ENCODE measurements at places on chromosomes 12 and 14.

DNA sequence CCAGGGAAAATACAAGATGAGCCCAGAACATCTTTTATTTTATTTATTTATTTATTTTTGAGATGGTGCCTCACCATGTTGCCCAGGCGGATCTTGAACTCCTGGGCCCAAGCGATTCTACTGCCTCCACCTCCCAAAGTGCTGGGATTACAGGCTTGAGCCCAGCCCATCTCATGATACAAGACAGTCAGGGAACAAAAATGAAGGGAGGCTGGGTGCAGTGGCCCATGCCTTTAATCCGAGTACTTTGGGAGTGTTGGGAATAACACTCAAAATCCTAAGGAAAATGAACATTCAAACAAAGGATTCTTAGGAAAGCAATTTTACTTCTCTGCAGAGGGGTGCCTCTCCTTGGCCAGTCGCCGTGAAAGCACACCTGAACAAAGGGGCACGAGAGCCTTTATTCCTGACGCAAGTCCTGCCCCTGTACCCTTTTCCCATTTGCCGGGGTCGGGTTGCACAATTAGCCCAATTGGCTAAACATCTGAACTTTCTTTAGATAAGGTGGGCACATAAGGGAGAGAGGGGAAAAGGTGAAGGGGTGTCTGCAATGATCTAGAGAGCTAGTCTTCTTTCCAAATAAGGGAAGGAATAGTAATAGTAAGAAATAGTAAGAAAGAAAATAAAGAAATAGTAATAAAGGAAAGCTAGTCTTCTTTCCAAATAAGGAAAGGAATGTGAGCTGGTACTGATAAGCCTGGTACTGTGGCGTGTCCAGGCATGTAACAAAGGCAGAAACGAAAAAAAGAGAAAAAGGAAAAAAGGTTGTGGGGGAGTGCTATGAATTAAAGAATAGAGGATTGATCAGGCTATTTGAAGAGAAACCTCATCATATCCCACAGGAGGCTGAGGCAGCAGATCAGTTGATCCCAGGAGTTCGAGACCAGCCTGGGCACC lies 13.4 kb downstream of the NCAPD2 start:
- no peak for DNase-seq

GRCh38 chr12:2795291-2796186 lies 769 bp downstream of the FKBP4 start:
- DNase-seq: no peak

DNA sequence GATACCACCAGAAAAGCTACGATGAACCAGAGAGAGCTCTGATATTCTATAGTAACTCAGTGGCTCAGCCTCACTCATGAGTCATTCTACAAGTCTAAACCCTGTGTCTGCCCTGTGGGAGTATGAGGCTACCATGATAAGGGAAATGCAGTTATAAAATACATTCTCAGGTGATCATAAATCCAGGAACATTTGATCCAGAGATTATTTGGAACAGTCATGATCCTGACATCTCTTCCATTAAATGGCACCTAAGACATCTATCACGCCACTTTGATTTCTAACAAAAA lies 202.6 kb upstream of the RASSF8 start:
- no peak for DNase-seq

- DNase-seq: no peak
Measured at GRCh38 chr14:94635154-94635553, 23.0 kb downstream of the SERPINA3 start.

- DNase-seq: no peak
Measured at GRCh38 chr14:51367600-51367931, 127.5 kb downstream of the TMX1 start.

- DNase-seq: no peak
Measured at GRCh38 chr12:130644146-130644545, 72.0 kb downstream of the RIMBP2 start.

GRCh38 chr12:67957383-67957782 lies 31.9 kb upstream of the IFNG-AS1 start:
- no peak for DNase-seq

DNA sequence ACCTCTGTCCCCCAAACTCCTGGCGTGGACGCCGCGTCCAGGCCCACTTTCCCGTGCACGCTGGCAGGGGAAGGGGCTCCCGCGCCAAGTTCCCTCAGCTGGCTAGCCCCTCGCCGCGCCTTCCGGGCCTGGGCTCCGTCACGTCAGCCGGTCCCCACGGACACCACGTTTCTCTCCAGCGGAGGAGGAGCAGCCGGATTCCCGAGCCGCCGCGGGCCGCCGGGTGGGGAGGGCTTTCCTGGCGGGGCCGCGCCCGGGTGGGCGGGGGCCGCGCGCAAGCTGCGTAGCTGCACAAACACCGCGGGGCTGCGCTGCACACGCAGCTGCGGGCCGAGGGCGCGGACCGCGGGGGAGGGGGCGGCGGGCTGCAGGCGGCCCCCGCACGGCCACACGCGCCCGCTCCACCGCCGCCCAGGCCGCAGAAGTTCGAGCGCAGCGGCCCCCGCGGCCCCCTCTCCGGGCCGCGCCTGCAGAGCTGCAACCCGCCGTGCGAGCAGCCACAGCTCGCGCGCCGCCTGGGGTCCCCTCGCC lies 45.1 kb upstream of the PNMA1 start:
- no peak for DNase-seq

DNA sequence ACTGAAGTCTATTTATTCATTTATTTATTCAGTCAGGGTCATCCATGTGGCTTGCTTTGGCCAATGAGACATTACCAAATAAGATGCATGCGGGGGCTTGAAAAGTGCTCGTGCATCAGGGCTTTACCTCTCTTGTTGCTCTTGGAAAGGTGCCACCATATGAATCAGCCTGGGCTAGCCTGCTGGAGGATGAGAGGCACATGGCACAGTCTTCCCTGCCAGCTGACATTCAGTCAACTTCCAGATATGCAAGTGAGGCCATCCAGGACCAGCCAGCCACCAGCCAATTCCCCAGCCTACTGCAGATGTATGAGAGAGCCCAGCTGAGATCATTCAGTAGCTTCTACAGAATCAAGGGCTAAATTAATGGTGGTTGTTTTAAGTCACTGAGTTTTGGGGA lies 105.2 kb upstream of the RPH3A start:
- DNase-seq: no peak

DNA sequence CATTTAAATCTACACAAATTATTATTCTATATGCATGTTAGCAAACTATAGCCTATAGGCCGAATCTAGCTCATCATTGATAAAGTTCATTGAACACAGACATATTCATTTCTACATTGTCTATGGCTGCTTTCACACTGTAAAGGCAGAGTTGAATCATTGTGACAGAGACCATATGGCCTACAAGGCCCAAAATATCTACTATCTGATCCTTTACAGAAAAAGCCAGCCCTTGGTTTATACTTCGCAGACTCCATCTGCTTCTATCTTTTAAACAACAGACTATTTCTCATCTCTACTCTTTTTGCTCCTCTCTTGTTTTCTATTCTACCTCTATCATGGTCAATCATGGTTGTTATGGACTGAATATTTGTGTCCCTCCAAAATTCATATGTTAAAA lies 190.7 kb downstream of the EXOC5 start:
- no peak for DNase-seq

GRCh38 chr14:94164685-94165431 lies 9.3 kb upstream of the PPP4R4 start:
- DNase-seq: no peak

GRCh38 chr14:104319491-104320241 lies 181.3 kb downstream of the KIF26A start:
- DNase-seq: no peak

DNA sequence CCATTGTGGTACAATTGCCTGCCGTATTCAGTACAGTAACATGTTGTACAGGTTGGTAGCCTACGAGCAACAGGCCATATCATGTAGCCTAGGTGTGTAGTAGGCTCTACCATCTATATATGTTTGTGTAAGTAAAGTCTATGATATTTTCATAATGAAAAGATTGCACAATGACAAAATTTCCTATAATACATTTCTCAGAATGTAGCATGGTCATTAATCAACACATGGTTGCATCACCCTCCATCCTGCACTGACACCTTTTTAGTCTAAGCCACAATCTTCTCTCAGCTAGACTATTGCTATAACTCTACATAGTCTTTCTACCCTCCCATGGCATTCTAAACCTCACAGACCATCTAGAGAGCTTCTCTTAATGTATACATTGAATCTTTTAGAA lies 158.5 kb upstream of the HMGA2 start:
- DNase-seq: no peak

- DNase-seq: no peak
Measured at GRCh38 chr12:121812921-121813896, 9.4 kb downstream of the SETD1B start.

GRCh38 chr12:48023386-48023785 lies 19.1 kb upstream of the COL2A1 start:
- no peak for DNase-seq

DNA sequence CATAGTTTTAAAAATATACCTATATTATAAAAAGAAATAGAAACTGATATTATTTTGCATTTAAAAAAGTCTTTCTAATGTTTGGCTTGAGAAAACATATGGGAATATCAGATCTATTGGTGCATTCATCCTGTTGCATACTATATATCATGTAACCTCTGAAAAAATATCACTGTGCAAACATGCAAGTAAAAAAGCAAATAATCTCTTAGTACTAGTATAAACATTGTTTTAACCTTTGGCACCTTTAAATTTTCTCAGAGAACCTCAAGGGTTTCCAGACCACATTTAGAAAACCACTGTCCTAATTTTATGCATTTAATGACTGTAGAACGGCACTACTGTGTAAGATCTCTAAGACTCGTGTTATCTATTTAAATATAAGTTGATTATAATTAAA lies 416.8 kb downstream of the LRFN5 start:
- DNase-seq: no peak

GRCh38 chr12:5733136-5733755 lies 211.8 kb downstream of the ANO2 start:
- no peak for DNase-seq

- no peak for DNase-seq
Measured at GRCh38 chr12:62931477-62931876, 3.5 kb downstream of the PPM1H start.

- DNase-seq: no peak
Measured at GRCh38 chr12:80837342-80837978, 100.3 kb downstream of the LIN7A start.

DNA sequence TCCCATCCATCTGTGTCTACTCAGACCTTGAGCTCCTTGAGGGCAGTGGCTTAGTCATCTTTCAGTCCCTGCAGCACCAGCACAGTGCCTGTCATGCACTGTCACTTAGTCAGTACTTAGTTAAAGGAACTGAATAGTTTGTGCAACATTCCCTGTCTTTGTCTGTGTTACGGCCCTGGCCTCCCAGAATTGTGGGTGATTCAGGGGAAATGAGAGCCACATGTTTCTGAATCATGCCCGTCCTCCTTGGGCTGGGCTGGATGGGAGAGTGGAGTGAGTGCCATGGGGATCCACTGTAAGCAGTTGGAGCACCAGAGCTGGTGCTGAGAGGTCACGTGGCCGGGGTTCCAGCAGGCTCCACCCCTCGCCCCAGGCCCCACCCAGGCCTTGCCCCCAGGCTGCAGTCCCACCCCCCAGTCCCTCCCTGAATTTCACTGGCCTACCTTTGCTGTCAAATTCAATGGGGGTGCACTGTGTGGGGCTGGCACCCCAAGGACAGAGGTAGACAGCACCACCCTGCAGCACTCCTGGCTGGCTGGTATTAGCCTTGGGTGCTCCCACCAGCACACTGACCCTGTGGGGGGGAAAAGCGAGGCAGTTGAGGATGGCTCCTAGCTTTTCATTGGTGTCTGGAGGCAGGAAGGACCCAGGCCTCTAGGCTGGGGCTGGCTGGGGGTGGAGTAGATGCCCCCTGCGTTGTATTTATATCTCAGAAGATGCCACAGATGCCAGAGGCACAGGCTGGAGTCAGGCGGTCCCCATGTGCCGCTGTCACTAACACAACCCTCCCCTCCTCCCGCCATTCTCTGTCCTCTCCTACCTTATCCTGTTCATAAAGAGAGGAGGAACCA lies 7.5 kb downstream of the ITGA5 start:
- DNase-seq: no peak

GRCh38 chr12:82745063-82745674 lies 58.5 kb downstream of the TMTC2 start:
- no peak for DNase-seq

GRCh38 chr12:81668475-81668874 lies 90.7 kb downstream of the PPFIA2 start:
- DNase-seq: no peak

DNA sequence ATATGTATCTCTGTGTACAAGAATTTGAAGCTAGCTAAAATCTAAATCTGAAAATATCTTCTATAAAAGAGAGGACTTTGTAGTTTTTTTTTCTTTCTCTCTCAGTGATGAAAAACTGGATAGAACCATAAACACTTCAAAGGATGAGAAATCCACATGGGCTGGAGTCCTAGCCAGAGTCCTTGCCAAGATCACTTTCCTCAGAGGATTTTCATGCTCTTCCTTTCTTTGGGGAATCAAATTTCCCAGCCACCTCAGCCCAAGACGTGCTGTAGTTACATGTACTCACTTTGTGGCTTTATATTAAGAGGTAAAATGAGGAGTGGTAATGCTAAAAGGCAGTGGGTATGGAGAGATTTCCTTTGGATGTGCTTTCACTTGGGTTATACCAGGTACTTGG lies 110.3 kb downstream of the SLC38A1 start:
- no peak for DNase-seq

GRCh38 chr12:90010089-90010488 lies 301.5 kb upstream of the ATP2B1 start:
- no peak for DNase-seq

DNA sequence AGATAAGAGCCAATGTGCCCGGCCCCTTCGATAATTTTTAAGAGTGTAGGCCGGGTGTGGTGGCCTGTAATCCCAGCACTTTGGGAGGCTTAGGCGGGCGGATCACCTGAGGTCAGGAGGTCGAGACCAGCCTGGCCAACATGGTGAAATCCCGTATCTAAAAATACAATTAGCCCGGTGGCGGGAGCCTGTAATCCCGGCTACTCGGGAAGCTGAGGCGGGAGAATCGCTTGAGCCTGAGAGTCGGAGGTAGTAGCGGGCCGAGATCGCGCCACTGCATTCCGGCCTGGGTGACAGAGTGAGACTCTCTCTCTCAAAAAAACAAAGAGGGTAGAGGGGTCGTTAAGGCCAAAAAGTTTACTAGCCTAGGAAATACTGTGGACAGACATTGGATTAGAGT lies 2.6 kb downstream of the KRAS start:
- DNase-seq: no peak

DNA sequence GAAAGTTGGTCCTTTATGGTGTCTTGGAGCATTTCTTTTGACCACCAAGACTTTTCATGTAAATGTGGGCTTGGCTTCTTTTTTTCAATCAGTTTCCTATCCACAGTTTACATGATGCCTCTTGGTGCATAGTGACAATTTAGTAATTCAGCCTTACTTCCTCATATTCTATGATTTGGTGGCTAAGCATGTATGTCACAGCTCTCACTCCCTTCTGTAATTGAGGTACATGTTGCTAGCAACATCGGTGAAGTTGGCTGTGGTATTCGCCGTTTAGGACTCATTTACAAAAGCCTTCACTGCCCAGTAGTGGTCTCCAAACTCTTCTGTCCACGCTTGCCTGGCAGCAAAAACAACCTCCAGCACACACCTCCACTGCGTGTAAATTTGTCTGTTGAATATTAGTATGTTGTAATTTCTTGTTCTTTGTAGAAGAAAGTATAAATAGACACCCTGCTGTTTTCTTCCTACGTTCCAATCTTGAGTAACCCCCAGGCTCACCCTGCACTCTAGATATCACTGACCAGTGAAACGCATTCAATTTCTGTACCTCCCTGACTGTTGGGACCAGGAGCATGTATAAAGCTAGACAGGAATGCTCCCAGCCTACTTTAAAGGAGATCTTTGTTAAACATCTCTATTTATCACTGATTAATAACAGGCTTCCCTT lies 90.4 kb downstream of the PPP2R5C start:
- DNase-seq: no peak

GRCh38 chr14:26528415-26529182 lies 69.2 kb downstream of the NOVA1 start:
- DNase-seq: no peak

- no peak for DNase-seq
Measured at GRCh38 chr12:16329594-16329993, 17.9 kb upstream of the MGST1 start.
